ENCODE measurements at places on chromosomes 3 and 15.
A peak's percentile ranks its signal among the peaks of the same experiment; 100 is the strongest.

GRCh38 chr3:114790752-114791151, 356.3 kb downstream of the ZBTB20 start:
- no peak for DNase-seq

- peak; percentile 25 for DNase-seq
Observed at GRCh38 chr3:186254676-186255650, 107.1 kb downstream of the DGKG start.

GRCh38 chr3:132592216-132592615, 4.9 kb upstream of the ACKR4 start:
- DNase-seq, result no peak

DNA sequence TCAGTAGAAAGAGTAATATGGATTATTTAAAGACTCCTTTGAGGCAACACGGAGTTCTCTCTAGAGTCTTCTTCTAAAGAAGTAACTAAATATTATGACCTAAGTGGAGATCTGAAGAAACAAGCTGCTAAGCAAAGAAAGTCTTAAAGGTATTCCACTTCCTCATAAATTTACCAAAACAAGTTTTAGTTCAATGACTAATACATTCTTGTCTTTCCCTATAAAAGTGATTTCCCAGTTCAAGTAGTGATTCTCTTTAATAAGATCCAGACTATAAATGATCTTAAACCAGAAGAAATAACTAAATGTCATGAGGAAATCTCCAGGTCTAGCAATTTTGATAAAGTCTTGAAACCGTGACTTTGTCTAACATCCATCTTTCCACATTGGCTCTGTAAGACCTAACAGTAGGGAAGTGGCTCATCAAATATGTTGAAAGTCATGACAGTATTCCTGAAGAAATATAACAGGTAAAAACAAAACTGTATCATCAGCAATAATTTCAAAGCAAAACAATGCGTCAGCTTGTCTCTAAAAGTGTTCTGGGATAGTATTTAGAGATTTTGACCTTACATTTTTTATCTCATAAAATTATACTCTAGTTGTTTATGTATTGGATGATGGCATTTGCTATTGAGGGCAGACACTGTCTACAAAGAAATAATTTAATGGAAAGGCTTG, 51.8 kb upstream of the NEDD4 start:
- no peak for DNase-seq

DNA sequence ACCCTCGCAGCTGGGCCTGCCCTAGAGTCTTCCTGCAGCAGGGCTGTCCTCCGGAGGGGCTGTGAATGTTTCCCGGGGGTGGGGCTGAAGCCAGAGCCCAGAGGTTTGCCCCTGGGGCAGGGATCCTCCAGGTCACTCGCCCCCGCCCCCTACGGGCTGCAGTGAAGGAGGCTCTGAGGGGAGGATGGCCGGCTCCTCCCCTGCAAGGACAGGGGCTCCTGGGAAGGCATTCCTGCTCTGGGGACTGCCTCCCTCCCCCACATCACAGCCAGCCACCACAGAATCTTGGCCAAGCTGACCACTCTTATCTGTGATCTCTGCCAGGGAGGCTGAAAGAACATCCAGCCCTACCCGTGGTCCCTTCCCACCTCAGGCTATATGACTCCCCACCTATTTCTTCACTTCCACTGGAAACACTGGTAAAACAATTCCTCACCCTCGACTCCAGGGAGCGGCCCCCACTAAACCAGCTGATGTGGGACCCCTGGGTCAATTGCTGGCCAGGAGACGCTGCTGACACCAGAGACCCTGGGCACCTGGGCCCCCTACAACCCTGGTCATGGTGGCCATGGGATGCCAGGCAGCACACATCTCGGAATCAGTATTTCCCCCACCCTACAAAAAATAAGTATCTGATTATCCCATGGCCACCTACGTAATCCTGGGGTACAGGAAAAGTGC, 66.0 kb downstream of the HMCES start:
- no peak for DNase-seq

GRCh38 chr3:46684891-46685290, 8.6 kb downstream of the ALS2CL start:
- DNase-seq, result no peak

- DNase-seq, result no peak
Observed at GRCh38 chr3:64163019-64163754, 62.1 kb downstream of the PRICKLE2 start.

All from activated CD4-positive, alpha-beta T cell treated with anti-CD3 and anti-CD28 coated beads for 24 hours (primary cell).